Midbrain (tissue), 1 donor: ENCODE measurements at places on chromosomes 3 and 15.
A peak's percentile ranks its signal among the peaks of the same experiment; 100 is the strongest.

DNA sequence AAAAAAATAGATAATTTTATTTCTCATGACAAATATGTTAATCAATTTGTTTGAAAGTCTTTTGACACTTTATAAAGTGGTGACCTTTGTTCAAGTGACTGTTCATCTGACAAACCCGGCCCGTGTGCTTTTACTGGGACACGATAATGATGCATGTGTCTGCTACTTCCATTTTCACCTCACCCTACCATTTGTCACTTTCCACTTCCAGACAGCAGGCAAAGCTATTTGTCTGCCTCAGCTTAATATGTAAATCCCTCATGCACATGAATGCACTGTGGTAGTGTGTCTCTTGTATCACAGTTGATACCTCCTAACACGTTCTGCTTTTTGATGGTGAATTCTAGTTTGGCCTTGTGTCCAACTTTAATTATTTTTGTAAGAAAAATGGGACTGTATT lies 204.3 kb downstream of the BBX start:
- no peak for DNase-seq

DNA sequence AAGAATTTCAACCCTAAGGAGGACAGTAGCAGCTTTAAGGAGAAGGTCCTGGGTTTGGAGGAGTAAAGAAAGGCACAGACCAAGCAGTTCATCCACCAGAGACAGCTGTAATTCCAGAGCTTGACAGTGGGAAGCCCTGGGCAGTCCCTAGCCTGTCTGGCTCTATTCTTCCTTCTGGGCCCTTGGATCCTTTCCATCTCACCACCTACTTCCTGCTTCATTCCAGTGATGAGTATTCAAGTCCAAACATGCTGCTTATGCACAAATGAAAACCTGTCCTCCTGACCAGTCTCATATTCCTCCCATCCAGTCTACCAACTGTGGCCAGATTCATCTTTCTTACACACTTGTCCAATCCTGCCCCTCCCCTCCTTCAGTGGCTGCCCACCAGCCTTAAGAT lies 171.4 kb downstream of the CNTN3 start:
- no peak for DNase-seq

DNA sequence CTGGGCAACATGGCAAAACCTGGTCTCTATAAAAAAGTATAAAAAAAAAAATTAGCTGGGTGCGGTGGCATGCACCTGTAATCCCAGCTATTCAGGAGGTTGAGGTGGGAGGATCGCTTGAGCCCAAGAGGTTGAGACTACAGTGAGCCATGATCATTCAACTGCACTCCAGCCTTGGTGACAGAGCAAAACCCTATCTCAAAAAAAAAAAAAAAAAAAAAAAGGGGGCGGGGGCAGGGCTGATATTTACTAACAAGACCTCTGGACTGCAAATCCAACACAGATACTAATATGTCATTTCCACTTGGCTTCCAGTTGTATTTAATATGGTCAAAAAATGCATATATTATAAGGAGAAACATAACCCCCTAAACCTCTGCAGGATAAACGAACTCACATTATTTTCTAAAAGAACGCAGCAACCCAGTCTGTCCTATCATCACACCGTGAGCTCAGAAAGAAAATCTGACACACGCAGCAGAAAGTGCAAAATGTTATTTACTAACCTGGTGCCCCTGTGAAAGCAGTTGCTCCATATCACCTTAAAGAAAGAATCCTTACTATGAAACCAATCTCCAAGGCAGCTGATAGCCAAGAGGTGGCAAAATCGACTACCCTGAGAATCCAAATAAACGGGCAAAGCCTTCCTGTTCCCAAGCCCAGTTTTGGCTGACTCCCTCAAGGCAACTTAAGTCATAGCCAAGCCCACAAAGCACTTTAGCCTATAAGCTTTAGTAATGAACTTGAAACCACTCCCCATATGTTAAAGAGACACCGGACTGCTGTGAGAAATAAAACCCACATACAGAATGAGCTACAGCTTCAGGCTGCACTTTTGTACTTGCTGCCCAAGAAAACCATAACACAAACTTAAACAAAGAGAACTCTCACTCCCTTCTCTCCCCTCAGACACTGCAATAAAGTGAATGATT lies 39.3 kb downstream of the PLD1 start:
- peak; percentile 46 for DNase-seq

- no peak for DNase-seq
Observed at GRCh38 chr3:194689493-194689944, 3.8 kb downstream of the FAM43A start.

DNA sequence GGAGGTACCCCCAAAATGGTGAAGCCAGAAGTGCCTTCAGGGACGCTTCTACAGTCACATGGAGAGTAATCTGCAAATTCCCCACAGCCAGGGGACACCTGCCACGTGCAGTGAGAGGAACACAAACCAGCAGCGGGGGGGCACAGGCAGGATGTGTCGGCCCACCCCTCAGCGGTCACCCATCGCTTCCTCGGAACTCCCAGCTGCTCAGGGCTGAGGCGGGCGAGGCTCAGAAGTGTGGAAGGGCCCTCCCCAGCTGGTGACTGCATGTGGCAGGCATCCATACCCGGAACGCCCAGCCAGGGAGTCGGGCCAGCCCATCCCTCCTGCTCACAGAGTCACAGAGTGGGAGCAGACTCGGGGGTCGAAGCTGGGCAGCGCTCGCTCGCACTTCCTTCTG lies 63.7 kb downstream of the SLC12A8 start:
- DNase-seq: no peak

DNA sequence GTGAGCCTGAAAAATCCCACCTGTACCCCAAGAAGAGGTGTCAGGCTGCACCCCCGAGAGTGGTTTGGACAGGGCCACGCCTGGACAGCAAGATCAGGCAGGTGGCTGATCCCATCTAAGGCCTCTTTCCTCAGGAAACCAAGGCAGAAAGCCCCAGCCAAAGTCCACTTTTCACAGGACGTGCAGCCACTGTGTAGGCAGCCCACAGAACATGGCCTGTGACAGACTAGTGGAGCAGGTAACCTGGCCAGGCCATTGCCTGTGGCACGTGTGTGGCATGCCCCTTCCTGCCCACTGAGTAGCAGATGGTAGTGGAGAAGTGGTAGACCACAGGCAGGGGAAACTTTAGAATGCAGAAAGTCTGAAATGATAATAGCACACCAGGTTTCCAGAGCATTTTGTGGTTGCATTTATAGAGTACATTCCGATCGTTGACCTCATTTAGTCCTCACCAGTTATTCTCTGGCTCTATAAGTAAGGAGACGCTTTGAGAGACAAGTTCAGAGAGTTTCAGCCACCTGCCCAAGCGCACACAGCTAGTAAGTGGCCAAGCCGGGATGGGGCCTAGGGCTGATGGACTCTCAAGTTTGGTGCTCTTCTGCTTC lies 68.7 kb downstream of the AAGAB start:
- no peak for DNase-seq

GRCh38 chr3:9405756-9406155 lies 8.3 kb downstream of the SETD5 start:
- DNase-seq: no peak

GRCh38 chr15:75723847-75724660 lies 11.4 kb upstream of the CSPG4 start:
- peak; percentile 50 for DNase-seq

DNA sequence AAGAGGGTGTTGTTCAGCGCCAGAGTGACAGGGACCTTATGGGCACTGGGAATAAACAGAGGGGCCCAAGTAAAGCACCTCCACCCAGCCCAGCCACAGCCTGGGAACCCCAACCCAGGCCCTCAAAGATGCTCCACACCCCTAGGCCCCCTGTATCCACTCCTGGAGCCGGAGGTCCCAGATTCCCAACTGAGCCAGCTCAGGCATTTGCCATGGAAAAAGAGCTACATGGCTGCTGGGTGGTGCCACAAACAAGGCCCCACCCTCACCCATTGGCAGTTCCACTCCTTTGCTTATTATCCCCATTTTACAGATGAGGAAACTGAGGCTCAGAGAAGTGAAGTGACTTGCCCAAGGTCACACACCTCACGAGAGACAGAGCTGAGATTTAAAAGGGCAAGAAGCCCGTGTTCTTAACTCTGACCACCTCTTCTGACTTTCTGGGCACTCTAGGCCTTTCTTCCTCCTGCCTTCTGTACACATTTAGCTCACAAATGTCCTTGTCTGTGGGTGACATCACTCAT lies 16.9 kb downstream of the ANPEP start:
- no peak for DNase-seq

GRCh38 chr15:96774216-96774615 lies 443.7 kb downstream of the NR2F2 start:
- DNase-seq: no peak

- no peak for DNase-seq
Observed at GRCh38 chr3:136893848-136894443, 31.9 kb downstream of the NCK1 start.

DNA sequence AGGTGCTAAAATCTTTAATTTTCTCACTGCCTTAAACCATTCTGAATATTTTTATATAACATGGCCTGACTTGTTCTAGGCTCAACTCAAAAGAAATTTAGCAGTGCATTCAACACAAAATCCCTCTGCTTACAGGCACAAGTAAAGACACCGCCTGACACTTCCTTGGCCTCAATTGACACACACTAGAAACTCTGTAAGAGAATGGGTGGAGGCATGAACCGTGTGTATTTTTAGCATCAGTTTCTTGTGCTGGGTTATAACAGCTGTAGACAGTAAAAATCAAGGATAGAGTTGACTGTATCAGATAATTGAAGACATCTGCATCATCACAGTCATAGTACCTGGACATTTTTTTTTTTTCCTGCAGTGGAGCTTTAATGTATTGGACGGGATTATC lies 54.3 kb downstream of the SLC9A9 start:
- DNase-seq: no peak

GRCh38 chr15:71362987-71363968 lies 248.0 kb downstream of the THSD4 start:
- no peak for DNase-seq

GRCh38 chr3:172103724-172104123 lies 64.3 kb downstream of the FNDC3B start:
- no peak for DNase-seq

GRCh38 chr3:161647936-161648470 lies 151.4 kb downstream of the OTOL1 start:
- no peak for DNase-seq
